ENCODE measurements at places on chromosomes 16 and 17. TPM values are rescaled to one million over a fixed set of nuclear protein-coding genes. Genes with fewer than 3 reads are reported as not detected.

- no peak overlapping the region for H3K4me3 ChIP-seq
- no peak for DNase-seq
- peaks cover 5% of the 10 kb centered on the region for H3K4me1 ChIP-seq
- peaks cover 1% of the 10 kb centered on the region for H3K36me3 ChIP-seq
- H3K27me3 ChIP-seq, result no peaks in the 10 kb centered on the region
Measured at GRCh38 chr17:46948544-46948943, 25.6 kb downstream of the GOSR2 start.

TNP2 gene
- not detected for total RNA-seq

GRCh38 chr17:48727415-48728175 is 955 bp downstream of the HOXB13 start:
- H3K27ac ChIP-seq, result no peak overlapping the region
- peaks cover 99% of the 10 kb centered on the region for H3K27me3 ChIP-seq
- H3K4me1 ChIP-seq, result peaks cover 54% of the 10 kb centered on the region
- H3K36me3 ChIP-seq, result no peaks in the 10 kb centered on the region
- no peak for DNase-seq

PRSS33 gene
- total RNA-seq, result 0.46 TPM

- H3K4me3 ChIP-seq, result no peak overlapping the region
- peaks cover 6% of the 10 kb centered on the region for H3K27me3 ChIP-seq
- H3K36me3 ChIP-seq, result no peaks in the 10 kb centered on the region
- H3K27ac ChIP-seq, result no peak overlapping the region
Measured at GRCh38 chr16:51040637-51041036, 110.4 kb downstream of the SALL1 start.

GRCh38 chr17:40696651-40697072 is 6.9 kb downstream of the KRT24 start:
- peaks cover 35% of the 10 kb centered on the region for H3K27me3 ChIP-seq
- H3K27ac ChIP-seq, result no peak overlapping the region
- no peaks in the 10 kb centered on the region for H3K36me3 ChIP-seq
- no peak for DNase-seq

MYH11 gene
- total RNA-seq, result not detected

CLEC19A gene
- total RNA-seq, result not detected

DNA sequence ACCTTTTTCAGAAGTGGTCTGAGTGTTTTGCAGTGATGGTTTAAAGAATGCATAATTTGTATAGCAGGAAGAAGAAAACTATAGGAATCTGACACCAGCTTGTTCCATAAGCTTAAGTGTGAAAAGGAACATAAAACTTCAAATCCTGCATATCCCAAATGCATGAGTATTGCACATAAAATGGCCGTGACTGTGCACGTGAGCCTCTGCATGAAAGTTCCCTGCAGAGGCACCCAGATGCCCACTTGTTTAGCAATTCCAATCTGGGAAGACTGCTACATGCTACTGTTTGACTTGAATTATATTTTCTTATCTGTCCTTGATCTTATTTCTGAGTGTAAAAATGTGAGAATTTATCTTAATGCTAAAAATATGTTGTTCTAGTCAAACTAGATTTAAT is 21.5 kb downstream of the MARCHF10 start:
- no peak overlapping the region for H3K4me3 ChIP-seq
- H3K27ac ChIP-seq, result no peak overlapping the region
- peaks cover 23% of the 10 kb centered on the region for H3K27me3 ChIP-seq
- no peak for DNase-seq
- peaks cover 4% of the 10 kb centered on the region for H3K36me3 ChIP-seq

- no peak overlapping the region for H3K27ac ChIP-seq
- no peaks in the 10 kb centered on the region for H3K27me3 ChIP-seq
- no peak overlapping the region for H3K4me3 ChIP-seq
Measured at GRCh38 chr16:4736546-4736945, 2.2 kb downstream of the DNAAF8 start.

GRCh38 chr16:53089434-53090285 is 34.9 kb downstream of the CHD9 start:
- H3K27ac ChIP-seq, result no peak overlapping the region
- no peaks in the 10 kb centered on the region for H3K27me3 ChIP-seq
- no peaks in the 10 kb centered on the region for H3K36me3 ChIP-seq
- H3K4me3 ChIP-seq, result no peak overlapping the region

DNA sequence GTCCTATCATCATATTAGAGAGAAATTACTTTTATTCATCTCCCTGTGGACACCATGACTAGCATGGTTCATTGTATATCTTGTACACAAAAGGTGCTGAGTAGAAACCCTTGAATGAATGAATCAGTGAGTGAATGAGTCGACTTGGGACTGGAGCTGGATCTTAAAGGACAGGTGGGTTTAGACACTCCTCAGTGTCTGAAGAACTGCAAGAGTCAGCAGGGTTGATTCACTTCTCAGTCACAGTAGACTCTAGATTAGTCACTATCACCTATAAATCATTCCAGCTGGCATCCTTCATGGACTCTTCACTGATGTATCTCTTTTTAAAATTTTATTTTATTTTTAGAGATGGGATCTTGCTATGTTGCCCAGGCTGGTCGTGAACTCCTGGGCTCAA is 30.1 kb upstream of the PMFBP1 start:
- DNase-seq, result no peak
- no peak overlapping the region for H3K4me3 ChIP-seq
- H3K36me3 ChIP-seq, result no peaks in the 10 kb centered on the region
- peaks cover 33% of the 10 kb centered on the region for H3K27me3 ChIP-seq
- peaks cover 26% of the 10 kb centered on the region for H3K4me1 ChIP-seq
- no peak overlapping the region for H3K27ac ChIP-seq

DNA sequence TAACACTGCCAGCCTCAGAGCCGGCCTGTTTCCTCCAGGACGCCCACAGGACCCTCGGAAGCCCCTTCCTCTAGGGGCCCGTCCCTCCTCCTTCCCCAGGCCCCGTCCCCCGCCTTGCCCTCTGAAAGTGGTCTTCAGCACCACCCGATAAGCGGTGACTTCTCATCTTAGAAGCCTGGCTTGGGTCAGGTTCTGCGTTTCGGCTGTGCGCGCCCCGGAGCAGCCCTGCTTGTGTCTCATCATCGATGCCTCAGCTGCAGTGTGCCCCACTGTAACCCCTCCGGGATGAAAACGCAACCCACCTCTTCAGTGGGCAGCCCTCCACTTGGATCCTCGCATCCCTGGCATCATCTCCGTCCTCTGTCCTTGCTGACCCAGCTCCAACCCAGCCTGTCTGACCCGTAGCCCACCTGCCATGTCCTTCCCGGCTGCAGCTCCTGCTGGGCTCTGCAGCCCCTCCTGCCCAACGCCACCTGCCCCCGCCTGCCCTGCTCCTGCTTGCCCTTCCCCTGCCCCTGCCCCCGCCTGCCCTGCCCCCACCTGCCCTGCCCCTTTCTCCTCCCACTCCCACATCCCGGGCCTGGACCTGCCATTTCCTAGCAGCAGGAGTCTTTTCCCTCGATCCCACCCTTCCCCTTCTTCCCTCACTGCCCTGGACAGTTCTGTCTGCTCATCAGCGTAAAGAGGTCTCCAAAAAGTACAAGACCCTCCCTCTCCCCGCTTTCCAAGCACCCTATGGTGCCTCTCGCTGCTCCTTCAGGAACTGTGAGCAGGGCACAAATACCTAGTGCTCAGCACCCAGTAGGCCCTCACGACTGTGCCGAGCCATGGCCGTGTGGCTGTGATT is 112.5 kb upstream of the CHMP6 start:
- peaks cover 13% of the 10 kb centered on the region for H3K36me3 ChIP-seq
- H3K4me1 ChIP-seq, result peaks cover 69% of the 10 kb centered on the region
- no peak for DNase-seq
- H3K4me3 ChIP-seq, result peak overlapping the region; percentile 57
- no peaks in the 10 kb centered on the region for H3K27me3 ChIP-seq
- no peak overlapping the region for H3K27ac ChIP-seq

GRCh38 chr16:89172528-89173173 is 1.1 kb downstream of the CDH15 start:
- no peak for DNase-seq
- H3K36me3 ChIP-seq, result no peaks in the 10 kb centered on the region
- no peak overlapping the region for H3K27ac ChIP-seq

DNA sequence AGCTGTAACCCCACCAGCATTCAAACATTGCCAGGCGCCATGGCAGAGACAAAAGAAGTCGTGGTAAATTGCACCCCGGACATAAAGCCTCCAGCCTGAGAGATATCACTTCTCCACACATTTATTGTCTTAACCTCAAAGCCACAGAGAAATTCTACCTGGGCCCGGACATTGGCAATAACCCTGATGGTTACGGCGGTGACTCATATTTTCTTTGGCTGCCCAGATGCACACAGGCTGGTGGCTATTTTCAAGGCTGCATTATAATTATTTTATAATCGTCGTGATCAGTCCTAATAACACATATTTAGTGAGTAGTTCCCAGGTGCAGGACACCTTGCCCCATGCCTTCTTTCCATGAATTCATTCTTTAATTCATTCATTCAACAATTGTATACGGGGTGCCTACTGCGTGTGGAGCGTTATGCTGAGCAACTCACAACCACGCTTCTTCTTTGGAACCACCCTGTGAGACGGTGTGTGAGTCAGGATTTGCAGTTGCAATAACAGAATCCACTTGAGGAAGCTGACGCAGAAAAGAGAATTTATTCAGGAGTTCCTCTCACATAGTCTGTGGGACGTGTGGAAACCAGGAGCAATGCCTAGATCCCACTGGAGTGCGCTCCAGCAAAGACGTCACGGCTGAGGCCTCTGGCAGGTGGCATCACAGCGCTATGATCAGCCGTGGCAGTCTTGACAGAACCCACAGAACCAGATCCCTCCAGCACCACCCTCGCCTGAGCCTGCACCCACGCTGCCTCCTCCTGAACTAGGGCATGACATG is 245.7 kb downstream of the FOXL1 start:
- no peak for DNase-seq
- H3K4me3 ChIP-seq, result no peak overlapping the region
- peaks cover 33% of the 10 kb centered on the region for H3K27me3 ChIP-seq
- no peak overlapping the region for H3K27ac ChIP-seq
- H3K4me1 ChIP-seq, result no peaks in the 10 kb centered on the region
- H3K36me3 ChIP-seq, result no peaks in the 10 kb centered on the region

ST6GALNAC1 gene
- 1.8 TPM for total RNA-seq

KRTAP3-2 gene
- total RNA-seq, result not detected

DNA sequence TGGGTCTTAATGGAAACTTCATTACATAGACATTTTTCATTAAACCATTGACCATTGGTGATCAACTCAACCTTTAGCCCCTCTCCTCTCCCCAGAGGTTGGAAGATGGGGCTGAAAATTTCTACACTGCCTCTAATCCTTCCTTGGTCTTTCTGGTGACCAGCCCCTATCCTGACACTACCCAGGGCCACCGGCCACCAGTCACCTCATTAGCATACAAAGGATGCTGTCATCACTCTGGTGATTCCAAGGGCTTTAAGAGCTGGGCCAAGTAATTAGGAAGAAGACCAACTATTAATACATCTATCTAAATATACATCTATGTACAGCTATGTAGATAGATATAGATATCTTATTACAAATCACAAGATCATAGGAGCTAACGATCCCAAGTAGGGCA is 111.2 kb upstream of the IRX6 start:
- H3K4me3 ChIP-seq, result no peak overlapping the region
- H3K27ac ChIP-seq, result no peak overlapping the region
- no peaks in the 10 kb centered on the region for H3K36me3 ChIP-seq
- peaks cover 8% of the 10 kb centered on the region for H3K27me3 ChIP-seq

GRCh38 chr16:4796982-4797804 is 2.0 kb downstream of the SMIM22 start:
- H3K4me1 ChIP-seq, result no peaks in the 10 kb centered on the region
- H3K27ac ChIP-seq, result no peak overlapping the region
- no peaks in the 10 kb centered on the region for H3K36me3 ChIP-seq
- no peaks in the 10 kb centered on the region for H3K27me3 ChIP-seq
- no peak overlapping the region for H3K4me3 ChIP-seq
- no peak for DNase-seq

DNA sequence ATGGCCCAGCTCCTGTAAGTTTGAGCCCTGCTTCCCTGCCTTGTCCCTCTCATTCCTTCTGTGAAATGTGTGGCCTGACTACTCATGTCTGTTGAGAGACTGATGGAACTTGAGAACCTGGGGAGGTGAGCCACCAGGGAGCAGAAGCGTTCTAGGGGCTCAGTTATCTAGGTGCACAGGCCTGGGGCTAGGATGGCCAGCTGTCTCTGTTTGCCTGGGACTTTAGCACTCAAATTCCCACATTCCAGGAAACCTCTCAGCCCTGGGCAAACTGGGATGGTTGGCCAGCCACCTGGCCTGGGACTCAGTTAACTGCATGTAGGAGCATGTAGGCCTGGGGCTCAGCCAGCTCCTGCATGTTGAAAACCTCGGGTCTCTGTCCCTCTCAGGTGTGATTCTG is 9.3 kb upstream of the EPN3 start:
- no peak for DNase-seq
- H3K4me3 ChIP-seq, result no peak overlapping the region
- H3K27ac ChIP-seq, result no peak overlapping the region

GRCh38 chr16:2845116-2845515 is 12.9 kb downstream of the PRSS22 start:
- peaks cover 34% of the 10 kb centered on the region for H3K4me1 ChIP-seq
- no peak overlapping the region for H3K27ac ChIP-seq
- H3K36me3 ChIP-seq, result peaks cover 2% of the 10 kb centered on the region
- H3K4me3 ChIP-seq, result no peak overlapping the region
- H3K27me3 ChIP-seq, result peaks cover 10% of the 10 kb centered on the region
- DNase-seq, result no peak

SPNS3 gene
- total RNA-seq, result 42.1 TPM

- DNase-seq, result peak; percentile 87
- H3K36me3 ChIP-seq, result peaks cover 24% of the 10 kb centered on the region
- peak overlapping the region; percentile 93 for H3K27ac ChIP-seq
- peak overlapping the region; percentile 90 for H3K4me3 ChIP-seq
Measured at GRCh38 chr16:3364774-3365427, 9.2 kb downstream of the OR2C1 start.

SULT1A3 gene
- 16.6 TPM for total RNA-seq

DNA sequence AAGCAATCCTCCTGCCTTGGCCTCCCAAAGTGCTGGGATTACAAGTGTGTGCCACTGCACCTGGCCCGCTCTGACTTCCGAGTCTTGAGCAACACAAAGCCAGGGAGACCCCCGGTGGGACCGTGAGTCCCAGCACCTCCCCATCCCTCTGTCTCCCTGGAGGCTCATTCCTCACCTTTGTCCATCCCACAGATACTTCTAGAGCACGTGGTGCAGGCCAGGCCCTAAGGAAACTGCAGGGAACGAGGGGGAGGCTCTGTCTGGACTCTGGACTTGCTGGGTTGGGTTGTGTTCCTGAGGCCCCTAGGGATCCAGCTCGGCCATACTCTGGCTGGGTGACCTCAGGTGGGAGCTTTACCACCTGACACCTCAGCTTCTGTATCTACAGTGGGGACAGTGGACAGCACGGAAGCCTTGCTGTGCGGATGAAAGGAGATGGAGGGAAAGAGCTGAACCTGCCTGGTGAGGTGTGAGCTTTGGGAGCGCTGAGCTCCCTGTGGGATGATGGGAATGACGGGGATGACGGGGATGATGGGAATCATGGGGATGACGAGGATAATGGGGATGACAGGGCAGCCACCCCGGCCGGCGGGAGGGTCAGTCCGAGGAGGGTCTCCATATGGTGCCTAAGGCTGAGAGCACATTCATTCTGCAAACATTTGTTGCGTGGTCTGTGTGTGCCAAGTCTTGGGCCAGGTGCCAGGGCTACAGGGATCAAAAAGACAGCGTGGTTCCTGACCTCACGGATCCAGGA is 26.6 kb downstream of the C16orf74 start:
- no peak for DNase-seq
- no peaks in the 10 kb centered on the region for H3K4me1 ChIP-seq
- no peak overlapping the region for H3K27ac ChIP-seq
- H3K36me3 ChIP-seq, result no peaks in the 10 kb centered on the region

- DNase-seq, result no peak
- peaks cover 6% of the 10 kb centered on the region for H3K4me1 ChIP-seq
- peaks cover 13% of the 10 kb centered on the region for H3K27me3 ChIP-seq
- no peaks in the 10 kb centered on the region for H3K36me3 ChIP-seq
- no peak overlapping the region for H3K27ac ChIP-seq
Measured at GRCh38 chr17:41254861-41255260, 323 bp upstream of the KRTAP9-9 start.
